ENCODE measurements at places on chromosomes 5 and 9.
A peak's percentile ranks its signal among the peaks of the same experiment; 100 is the strongest.

DNA sequence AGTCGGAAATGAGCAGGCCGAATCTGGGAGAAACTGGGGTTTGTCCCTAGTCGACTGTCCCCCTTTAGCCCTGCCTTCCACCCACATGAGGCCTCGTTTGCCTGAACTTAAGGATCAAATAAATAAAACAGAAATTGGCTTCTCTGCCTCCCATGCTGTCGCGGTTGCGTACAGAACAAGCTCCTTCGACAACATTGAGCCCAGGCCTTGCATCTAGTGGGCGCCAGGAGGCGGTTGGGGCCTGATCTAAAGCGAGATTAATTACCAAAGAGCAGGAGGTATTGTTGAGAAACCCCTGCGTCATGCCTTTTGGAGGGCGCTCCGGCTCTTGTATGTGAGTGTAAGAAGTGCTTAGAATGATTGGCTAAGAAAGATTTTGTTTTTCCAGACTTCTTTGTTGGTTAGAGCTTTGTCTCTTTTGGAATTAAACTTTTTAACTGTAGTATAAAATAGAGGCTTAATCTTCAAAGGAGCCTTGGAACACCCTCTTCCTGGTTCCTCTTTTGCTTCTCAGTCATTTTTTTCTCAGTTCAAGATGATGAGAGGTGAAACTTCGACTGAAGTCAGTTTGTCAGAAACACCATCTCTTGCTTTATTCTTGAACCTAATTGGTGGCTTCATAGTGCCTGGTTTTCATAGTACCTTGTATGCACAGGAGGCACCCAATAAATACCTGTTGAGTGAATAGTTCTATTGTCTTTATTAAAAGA is 828 bp downstream of the ATP6V0E1 start:
- DNase-seq: peak; percentile 48

- DNase-seq: no peak
Measured at GRCh38 chr5:52269401-52269800, 518.3 kb upstream of the ITGA1 start.

- no peak for DNase-seq
Measured at GRCh38 chr5:168291964-168292785, 730 bp downstream of the WWC1 start.

DNA sequence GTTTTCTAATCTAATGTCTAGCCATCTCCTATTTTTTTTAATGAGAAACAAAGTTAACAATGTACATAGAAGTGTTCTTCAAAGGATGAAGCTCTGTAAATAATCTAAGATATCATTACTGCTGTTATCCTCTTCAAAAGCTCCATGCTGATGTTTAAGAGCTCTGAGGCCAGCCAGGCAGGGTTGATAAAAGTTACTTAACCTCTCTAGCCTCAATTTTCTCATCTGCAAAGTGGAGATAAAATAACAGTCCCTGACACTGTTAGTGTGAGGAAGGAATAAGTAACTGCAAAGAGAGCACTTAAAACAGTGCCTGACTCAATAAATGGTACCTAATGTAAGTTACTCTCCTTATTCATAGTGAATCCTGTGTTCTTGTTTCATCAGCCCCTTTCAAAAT is 60.1 kb downstream of the LHFPL2 start:
- no peak for DNase-seq

- no peak for DNase-seq
Measured at GRCh38 chr9:28318515-28318914, 745.2 kb upstream of the C9orf72 start.

DNA sequence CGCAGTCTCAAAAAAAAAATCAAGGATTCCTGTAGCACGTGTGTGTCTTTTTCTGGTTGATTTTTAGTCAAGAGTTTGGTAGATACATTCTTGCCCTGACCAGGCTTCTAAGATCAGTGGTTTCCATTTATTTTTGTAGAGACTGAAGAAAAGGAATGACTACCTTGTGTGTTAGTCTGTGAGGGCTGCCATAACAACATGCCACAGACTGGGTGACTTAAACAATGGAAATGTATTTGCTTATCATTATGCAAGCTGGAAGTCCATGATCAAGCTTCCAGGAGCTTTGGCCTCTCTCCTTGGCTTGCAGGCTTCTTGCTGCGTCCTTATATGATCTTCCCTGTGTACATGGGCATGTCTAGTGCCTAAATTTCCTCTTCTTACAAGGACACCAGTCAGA is 127.0 kb downstream of the CCDC192 start:
- DNase-seq: no peak

DNA sequence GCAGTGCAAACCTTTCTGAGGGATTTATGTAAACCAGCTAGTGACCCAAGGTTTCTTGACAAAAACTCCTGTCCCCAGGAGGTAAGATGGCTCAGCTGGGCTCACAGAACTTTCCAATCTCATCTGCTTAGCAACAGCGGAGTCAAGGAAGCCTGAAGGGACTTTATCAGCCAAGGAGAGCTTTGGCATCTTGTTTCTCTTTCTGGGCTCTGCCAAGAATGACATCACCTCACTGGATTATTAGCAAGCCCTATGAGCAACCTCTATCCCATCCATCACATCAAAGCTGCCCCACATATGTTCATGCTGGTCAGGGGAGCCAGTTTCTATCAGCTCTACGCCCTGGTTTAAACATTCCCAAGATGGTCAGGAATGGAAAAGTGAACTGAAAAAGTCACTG is 461.3 kb downstream of the ENC1 start:
- DNase-seq: no peak

DNA sequence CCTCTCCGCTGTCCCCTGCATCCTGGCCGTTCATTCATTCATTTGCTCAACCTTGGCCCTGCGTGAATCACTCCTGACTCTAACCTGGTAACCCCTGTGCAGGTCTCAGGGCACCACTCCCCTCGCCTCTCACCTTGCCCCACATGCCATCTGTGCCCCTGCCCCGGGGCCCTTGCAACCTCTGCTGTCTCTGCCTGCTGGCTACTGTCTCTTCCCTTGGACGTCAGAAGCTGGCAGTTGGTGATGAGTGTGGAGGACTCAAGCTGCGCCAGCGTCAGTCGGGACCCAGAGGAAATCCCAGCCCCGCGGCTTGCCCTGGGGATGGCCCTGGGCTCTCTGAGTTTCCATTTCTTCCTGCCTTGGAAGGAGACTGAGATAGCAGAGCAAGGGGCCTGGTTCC is 154.9 kb downstream of the OLFM1 start:
- DNase-seq: no peak

DNA sequence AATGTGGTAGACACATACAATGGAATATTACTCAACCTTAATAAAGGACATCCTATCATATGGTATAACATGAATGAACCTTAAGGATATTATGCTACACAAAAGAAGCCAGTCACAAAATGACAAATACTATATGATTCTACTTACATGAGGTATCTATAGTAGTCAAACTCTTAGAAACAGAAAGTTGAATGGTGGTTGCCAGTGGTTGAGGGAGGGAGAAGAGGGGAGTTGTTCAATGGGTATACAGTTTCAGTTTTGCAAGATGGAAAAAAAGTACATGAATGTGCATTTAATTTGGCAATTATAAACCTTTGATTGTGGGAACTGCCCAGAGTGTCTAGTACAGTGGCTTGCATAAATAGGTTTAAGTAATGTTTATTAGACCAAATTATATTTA is 473.3 kb upstream of the ZNF608 start:
- DNase-seq: no peak

DNA sequence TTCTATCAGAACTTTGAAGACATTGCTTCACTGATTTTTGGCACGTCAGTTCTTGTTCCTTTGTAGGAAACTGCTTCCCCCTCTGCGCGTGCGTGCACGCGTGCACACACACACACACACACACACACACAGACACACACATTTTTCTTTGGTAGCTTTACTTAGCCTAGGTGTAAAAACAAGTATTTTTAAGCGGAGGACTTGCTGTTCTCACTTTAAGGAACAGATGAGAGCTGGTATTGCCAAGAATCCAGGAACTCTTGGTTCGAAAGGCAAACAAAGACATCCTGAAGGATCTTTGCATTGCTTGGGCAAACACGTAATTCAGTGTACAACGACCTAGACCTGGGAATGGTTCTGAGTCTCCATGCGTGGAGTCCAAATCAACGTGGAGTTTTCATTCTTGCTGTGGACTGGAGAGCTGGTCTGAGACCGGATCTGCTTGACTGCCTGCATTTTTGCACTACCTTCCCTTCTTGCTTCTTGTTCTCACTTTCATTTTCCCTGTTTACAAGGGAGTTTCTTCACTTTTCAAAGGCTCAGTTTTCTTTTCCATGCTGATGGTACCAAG is 8.2 kb downstream of the TMEM268 start:
- DNase-seq: no peak

GRCh38 chr9:127608104-127608966 is 3.7 kb upstream of the STXBP1 start:
- peak; percentile 51 for DNase-seq

All from stimulated activated CD4-positive, alpha-beta T cell treated with anti-CD3 and anti-CD28 coated beads, TNF-alpha, amount 100 ng/mL, for 24 hours (primary cell).